Activated CD4-positive, alpha-beta T cell treated with anti-CD3 and anti-CD28 coated beads, Interleukin-2, Interleukin-4, amounts not matched to agents 100 ng/mL and 50 ng/mL, durations not matched to agents 16 hours and 8 hours (primary cell): ENCODE measurements at places on chromosomes 12 and 14.

- no peak for DNase-seq
Observed at GRCh38 chr14:92105073-92105892, 1.1 kb downstream of the ATXN3 start.

DNA sequence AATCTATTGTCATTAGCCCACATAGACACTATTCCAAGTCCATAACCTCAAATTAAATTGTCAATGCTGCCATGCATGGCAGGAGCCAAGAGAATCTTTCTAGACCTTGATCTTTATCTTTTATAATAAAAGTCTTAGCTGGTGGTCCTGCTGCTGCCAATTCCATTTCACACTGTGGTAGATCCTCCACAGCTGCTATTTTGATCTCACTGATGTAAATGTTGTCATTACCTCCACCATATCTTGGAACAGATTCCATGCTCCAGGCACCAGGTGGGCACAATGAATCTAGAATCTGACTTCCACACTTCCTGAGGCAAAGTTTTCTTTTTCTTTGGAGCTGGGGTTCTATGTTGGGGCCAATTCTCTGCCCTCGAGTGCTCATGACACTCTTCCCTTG, 161.2 kb downstream of the TMTC3 start:
- DNase-seq = no peak

- no peak for DNase-seq
Observed at GRCh38 chr14:92724516-92725340, 23.7 kb downstream of the LGMN start.

DNA sequence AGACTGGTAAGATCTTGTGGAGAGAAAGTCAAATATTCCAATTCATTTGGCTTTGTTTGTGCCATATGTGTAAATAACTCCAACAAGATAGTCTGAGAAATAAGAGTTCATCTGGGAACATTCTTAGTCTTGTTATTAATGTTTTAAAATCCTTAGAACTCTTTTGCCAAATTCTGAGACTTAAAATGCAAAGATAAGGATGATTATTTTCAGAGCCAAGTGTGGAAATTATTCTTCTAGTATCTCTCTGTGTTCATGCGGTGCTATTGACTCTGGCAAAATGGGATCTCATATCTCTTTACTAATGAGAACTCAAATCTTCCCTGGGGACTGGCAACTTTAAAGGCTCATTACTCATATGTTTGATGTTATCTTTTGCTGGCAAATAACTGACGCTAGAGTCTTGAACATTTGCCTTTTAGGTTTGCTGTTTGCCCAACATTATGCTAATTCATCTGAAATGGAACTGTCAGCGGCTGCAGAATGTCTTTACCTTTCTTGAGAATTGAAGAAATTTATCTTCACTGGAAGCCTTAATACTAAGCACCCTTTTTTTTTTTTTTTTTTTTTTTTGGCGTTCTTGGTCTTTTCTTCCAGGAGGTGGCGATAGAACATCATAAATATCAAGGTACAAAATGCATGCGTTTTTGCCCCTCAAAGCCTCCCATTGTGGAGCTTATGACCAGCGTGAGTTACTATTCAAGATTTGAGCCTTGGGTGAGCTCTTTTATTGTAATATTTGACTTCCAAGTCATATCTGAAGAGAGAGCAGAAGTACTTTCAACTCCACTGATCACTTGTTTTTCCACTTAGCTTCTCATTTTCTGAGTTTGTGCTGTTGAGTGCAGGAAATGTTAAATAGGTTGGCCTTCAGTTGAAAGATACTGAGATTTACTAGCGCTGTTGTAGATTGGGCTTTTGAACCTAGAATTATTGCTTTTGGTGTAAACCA, 86.5 kb downstream of the CAND1 start:
- DNase-seq = peak; percentile 40

GRCh38 chr12:18428416-18428815, 167.1 kb downstream of the PIK3C2G start:
- DNase-seq = no peak

DNA sequence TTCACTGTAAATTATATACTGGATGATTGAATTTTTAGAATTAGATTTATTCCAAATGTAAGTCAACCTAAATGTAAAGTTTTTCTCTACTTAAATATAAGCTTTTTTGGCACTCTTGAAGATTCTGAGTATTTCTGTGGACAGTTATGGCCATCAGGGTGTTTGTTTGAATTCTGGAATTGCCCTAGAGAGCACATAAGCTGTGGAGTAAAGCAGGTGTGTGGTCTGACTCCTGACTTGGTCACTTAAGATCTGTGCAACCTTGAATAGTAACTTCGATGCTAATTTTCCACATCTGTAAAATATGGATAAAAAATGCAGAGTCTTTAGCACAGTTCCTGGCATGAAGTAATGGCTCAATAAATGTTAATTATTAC, 64.4 kb downstream of the FUT8 start:
- DNase-seq = no peak

- no peak for DNase-seq
Observed at GRCh38 chr14:21192447-21192822, 36.6 kb upstream of the OR5AU1 start.

- DNase-seq = no peak
Observed at GRCh38 chr12:82904219-82904790, 217.6 kb downstream of the TMTC2 start.

DNA sequence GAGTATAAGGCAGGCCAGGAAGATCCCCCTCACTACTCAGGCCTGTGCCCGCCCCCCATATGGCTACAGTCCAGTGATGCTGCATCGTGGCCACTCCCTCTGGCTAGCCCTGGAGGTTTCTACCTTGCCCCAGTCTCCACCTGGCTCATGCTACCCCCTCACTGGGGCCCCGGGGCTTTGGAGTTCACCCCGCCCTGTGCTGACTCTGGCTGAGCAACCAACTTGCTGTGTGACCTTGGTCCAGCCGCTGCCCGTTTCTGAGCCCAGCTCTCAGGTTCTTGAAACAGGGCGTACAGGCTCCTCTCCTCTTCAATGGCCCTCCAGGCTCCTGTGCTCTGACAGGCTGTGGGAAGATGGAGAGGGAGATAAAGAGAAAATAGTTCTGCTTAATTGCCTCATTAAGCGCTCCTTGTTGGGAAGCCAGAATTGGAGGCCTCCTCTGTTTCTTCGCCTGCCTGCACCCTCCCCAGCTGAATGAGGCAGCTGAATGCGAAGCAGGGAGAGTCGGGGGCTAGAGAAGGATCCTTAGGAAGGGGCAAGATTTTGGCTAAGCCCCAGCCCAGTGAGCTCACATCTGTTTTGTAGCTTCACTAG, 138.2 kb upstream of the NCOR2 start:
- DNase-seq = no peak
